NCI-H2081 treated with DMSO at 0.1 percent for 48 hours (cell line): ENCODE measurements at places on chromosomes 2 and 18.

- no peak for DNase-seq
These were observed 31.3 kb upstream of the LINC00305 start for GRCh38 chr18:64180171-64180570.

DNA sequence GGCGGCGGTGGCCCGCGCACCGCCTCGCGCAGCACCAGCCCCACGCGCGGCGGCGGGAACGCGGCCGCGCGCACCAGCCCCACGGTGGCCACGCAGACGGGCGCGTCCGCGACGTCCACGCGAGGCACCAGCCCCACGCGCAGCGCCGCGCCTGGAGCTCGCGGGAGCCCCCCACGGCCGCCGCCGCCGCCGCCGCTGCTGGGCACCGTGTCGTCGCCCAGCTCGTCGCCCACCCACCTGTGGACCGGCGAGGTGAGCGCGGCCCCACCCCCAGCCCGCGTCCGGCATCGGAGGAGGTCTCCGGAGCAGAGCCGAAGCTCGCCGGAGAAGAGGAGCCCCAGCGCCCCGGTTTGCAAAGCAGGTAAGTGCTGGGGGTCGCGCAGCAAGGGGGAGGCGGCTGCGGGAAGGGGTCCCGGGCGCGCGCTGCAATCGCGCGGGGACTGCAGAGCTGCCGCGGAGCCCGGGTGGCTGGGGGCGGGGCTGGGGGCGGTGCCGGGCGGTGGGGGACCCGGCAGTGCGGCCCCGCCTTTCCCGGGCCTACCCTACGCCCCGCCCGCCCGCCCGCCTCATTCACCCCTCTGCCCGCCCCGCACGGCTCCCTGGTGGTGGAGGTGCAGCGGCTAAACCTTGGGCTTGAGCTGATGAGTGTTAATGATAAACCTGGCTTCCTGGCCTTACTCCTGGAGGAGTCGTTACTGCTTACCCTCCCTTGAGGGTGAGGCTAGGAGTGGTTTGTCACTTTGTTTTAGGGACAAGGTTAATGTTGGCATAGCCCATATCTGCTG, 851 bp downstream of the FAM117B start:
- DNase-seq: peak; percentile 6

- DNase-seq: no peak
These were observed 214.0 kb upstream of the KCNJ3 start for GRCh38 chr2:154484338-154485099.

GRCh38 chr2:28997237-28997846, 16.2 kb downstream of the TOGARAM2 start:
- DNase-seq: no peak

DNA sequence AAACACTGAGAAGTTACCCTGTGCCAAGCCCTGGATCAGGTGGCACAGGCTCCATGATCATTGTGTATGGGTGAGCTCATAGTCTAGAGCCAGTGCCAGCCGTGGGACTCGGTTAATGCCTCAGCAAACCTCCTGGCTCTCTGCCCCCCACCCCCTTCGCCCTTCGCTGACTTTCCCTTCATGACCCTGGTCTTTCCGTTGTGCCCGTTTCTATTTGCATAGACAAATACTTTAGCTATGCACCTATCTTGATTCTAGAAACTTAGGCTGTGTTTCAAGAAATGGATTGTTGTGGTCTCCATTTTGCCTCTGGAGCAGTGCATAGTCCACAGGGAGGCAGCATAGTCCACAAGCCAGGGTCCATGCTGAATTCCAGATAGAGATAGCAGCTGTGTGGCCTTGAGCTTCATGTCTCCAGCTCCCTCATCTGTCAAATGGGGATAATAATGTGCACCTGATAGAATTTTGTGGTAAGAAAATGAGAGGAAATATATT, 44.8 kb upstream of the KDM3A start:
- DNase-seq: no peak

DNA sequence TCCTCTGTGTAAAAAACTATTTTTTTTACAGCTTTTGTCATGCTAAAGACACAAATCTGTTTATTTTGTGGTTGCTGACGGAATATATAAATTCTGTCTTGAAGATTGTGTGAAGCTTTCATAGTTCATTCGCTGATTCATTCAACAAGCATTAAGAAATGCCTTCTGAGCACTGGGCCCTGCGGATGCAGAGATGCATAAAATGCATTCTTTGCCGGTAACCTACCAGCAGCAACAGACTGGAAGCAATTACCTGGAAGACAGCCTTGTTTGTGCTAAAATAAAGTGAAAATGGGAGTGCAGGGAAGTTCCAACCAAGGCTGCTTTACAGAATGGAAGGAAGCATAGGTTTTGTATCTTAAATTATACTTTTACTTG, 119.7 kb downstream of the PMAIP1 start:
- no peak for DNase-seq

GRCh38 chr2:42064417-42064942, 16.7 kb downstream of the PKDCC start:
- no peak for DNase-seq

DNA sequence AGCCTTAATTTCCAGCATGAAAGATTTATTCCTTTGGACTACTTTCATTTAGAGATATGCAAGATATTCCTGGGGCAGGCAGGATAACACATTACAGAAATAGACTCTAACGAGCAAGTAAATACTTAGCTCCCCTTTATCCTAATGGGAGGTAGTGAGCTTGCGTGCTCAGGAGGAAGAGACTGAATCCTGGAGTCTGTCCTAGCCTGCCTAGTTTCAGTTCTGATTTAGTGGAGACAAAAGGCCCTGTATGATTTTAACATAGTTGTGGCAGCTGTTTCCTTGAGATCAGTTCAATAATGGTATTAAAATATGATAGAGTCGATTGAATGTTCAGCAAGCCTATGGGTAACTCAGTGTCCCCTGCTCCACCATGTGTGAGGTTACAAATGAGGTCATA, 109.5 kb downstream of the FMNL2 start:
- DNase-seq: no peak

GRCh38 chr2:40346535-40347354, 105.1 kb downstream of the SLC8A1 start:
- DNase-seq: no peak

GRCh38 chr2:216090369-216090786, 8.7 kb downstream of the TMEM169 start:
- DNase-seq: no peak

DNA sequence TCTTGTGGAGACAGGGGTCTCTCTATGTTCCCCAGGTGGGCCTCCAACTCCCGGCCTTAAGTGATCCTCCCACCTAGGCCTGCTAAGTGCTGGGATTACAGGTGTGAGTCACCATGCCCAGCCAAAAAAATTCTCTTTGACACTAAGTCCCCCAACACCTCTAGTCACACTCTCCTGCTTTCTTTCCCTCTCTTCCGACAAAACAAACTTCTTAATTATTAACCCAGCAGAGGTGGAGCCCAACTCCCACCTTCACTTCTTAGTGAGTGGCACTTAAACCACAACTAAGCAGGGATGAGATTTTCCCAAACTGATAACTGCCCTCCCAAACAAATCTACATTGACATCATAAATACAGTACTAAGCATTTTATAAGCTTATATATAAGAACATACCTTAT, 60.5 kb upstream of the PMAIP1 start:
- no peak for DNase-seq

- no peak for DNase-seq
These were observed 18.6 kb downstream of the SF3B1 start for GRCh38 chr2:197416268-197416667.

- no peak for DNase-seq
These were observed 29.7 kb downstream of the DNMT3A start for GRCh38 chr2:25311865-25312575.

GRCh38 chr2:197799068-197799467, 5.3 kb upstream of the PLCL1 start:
- DNase-seq: no peak

- DNase-seq: no peak
These were observed 190.4 kb downstream of the PRKCE start for GRCh38 chr2:45841752-45842407.

DNA sequence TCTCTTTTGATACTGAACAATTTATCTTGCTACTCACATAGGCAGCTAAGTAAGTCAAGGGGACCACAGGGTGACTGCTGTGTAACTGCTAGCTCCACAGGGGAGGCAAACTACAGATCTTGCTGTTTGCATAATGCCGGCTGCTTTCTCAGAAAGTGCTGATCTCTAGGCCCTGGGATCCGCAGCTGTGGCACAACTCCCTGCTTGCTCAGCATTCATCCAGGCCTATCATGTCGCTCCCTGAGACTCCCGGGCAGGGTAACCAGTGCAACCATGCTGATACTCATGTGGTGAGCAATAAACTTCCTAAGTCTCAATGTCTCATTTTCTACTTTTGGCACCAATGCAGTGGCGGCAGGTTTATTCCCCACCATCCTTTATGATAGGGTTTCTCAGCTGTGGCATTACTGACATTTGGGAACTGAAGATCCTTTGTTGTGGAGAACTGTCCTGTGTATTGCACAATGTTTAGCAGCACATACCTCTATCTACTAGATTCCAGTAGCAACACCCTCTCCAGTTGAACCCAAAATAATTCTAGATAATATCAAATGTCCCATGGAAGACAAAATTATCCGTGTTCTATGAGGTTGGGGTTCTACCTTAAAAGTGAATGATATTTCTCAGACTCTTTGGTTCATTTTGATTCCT, 1101.3 kb downstream of the LRP1B start:
- DNase-seq: no peak

- no peak for DNase-seq
These were observed 1396.3 kb upstream of the CELF4 start for GRCh38 chr18:38961880-38962279.

DNA sequence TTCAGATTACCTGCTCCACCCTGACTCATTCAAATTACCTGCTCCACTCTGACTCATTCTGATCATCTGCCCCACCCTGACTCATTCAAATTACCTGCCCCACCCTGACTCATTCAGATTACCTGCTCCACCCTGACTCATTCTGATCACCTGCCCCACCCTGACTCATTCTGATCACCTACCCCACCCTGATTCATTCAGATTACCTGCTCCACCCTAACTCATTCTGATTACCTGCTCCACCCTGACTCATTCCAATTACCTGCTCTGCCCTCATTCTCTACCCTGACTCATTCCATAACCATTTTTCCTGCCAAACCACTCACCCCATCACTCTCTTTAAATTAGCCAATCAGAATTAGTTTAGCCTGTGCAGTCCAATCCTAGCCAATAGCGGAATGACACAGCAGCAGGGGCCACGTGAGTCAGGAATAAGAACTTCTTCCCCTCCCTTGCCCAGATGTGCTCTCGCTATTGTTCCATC, 26.2 kb downstream of the CFAP53 start:
- DNase-seq: no peak

DNA sequence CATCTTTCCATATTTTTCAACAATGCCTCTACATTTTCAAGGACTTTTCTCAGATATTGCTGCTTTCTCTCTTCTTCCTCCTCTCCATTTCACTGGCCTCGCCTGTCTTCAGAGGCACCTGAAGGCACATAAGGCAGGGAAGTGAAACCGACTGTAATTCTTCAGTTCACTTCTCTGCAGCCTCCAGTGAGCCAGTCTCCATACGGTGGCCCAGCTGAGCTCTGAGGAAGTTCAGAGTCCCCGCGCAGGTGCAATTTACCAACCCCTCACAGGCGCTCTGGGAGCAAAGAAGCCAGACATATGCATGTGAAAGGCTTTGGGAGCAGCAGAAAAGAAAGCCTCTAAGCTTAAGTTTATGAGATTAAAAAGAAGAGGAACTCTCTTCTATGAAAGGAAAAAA, 12.4 kb downstream of the KLHL14 start:
- DNase-seq: no peak

DNA sequence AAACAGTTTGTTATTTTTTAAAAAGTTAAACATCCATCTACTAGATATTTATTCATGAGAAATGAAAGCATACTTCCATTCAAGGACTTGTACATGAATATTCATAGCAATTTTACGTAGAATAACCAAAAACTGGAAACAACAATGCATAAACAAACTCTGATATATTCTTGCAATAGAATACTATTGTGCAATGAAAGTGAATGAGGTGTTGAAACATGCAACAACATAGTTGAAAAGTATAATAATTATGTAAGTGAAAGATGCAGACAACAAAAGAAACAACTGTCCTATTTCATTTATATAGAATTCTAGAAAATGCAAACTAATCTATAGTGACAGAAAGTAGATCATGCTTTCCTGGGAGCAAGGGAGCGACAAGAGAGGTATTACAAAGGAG, 206.6 kb upstream of the KLHL29 start:
- DNase-seq: no peak

- no peak for DNase-seq
These were observed 923 bp downstream of the FIGLA start for GRCh38 chr2:70789304-70790135.

DNA sequence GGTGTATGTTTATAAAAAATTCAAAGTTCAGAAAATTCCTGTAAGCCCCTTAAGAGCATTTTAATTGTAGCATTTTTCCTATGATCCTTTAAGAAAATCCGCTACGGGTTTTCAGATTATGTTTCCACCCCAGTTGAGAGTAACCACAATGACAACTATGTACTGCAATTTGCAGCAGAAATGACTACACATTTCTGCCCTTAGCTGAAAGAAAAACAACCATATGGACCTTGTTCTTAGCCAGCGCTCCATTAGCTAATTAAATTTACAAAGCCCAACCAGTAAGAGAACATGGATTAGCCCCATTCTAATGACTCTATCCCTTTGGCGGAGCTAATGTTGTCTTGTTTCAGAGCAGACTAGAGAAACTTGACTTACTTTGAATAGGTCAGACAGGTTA, 247.6 kb downstream of the SLC8A1 start:
- no peak for DNase-seq

- DNase-seq: peak; percentile 53
These were observed 141.7 kb downstream of the CMPK2 start for GRCh38 chr2:6723865-6724604.
